ENCODE measurements at places on chromosomes 4 and X.

- DNase-seq, result no peak
Measured at GRCh38 chr4:81648576-81649275, 177.0 kb upstream of the RASGEF1B start.

GRCh38 chr4:114941503-114941902 is 171.9 kb downstream of the NDST4 start:
- DNase-seq, result no peak

- no peak for DNase-seq
Measured at GRCh38 chr4:88674979-88675378, 22.6 kb downstream of the NAP1L5 start.

- no peak for DNase-seq
Measured at GRCh38 chrX:118824173-118824730, 628 bp downstream of the ZCCHC12 start.

GRCh38 chrX:20452487-20452886 is 185.8 kb upstream of the RPS6KA3 start:
- no peak for DNase-seq

GRCh38 chrX:98357146-98357545 is 1473.4 kb downstream of the RPA4 start:
- DNase-seq, result no peak

DNA sequence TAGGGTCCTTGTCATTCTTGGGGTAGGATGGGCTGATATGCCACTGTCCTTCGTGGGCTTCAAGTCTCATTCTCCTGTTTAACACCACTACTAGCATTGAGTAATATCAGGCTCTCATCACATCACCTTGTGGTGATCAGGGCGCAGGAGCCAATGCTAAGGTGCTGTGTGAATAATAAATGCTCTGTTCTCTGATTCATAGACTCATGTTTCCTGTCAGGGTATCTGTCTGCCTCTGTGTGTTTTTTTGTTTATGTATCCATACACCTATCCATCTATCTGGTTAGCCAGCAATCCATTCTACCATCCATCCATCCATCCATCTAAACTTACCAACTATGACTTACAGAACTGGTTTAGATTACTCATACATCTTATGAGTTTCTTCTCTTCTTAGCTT is 525.1 kb upstream of the ATOH1 start:
- no peak for DNase-seq

DNA sequence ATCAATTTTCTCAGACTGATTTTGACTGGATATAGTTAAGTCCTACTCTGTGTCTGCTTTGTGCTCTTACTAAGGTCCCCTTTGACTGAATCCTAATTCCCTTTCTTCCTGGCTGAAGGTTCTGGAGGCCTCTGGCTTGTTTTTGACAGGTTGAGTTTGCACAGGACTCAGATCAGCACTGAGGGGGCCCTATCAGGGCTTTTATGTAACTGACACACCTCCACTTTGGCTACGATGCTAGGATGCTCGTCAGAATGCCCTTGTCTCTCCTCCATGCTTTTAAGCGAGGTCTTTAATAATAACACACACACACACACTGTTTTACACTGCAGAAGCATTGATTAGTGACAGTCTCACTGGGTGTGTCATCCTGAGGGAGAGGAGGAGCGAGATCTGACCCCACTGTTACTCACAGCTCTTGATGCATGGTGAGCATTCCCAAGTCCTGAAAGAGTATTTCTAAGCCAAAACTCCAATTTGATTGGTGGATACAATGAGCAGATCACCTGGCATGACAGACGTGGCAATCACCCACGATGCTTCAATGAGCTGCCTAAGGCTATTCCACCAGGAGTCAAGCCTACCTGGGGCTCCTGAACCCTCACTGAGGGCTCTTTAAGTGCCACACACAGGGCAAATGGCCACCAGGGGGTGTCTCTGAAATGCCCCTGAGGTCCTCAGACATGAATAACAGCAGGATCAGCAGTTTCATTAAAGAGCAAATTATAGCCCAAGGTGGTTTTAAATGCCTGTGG is 130.4 kb upstream of the CPEB2 start:
- peak; percentile 12 for DNase-seq

DNA sequence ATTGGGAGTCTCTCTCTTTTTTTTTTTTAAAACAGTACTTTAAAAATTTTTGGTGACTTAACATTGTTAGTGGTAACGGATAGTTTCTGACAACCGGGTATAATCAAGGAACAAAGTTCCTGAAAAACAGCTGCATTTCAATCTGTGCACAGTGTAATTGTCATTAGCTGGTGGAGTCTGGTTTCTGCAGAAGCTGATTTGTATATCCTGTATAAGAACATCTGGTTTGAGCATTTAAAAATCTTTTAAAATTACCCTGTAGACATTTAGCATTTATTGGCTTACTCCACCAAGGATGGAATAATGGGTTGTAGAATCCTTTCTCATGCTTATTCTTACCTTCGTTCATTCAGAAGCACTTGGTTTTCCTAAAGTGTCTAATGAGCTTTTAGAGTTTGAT is 11.2 kb downstream of the JADE1 start:
- no peak for DNase-seq

DNA sequence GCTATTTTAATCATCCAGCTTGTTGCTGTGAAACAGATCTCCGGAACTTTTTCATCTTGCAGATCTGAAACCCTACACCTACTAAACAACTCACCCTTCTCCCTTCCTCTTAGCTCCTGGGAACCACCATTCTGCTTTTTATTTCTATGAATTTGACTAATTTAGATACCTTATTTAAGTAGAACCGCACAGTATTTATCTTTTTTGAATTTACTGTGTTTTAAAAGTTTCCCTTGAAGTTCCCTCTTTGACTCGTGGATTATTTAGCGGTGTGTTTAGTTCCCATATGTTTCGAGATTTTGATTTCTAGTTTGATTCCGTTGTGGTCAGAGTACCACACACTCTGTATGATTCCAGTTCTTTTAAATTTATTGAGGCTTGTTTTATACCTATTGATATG is 44.6 kb downstream of the EIF2S3 start:
- no peak for DNase-seq

DNA sequence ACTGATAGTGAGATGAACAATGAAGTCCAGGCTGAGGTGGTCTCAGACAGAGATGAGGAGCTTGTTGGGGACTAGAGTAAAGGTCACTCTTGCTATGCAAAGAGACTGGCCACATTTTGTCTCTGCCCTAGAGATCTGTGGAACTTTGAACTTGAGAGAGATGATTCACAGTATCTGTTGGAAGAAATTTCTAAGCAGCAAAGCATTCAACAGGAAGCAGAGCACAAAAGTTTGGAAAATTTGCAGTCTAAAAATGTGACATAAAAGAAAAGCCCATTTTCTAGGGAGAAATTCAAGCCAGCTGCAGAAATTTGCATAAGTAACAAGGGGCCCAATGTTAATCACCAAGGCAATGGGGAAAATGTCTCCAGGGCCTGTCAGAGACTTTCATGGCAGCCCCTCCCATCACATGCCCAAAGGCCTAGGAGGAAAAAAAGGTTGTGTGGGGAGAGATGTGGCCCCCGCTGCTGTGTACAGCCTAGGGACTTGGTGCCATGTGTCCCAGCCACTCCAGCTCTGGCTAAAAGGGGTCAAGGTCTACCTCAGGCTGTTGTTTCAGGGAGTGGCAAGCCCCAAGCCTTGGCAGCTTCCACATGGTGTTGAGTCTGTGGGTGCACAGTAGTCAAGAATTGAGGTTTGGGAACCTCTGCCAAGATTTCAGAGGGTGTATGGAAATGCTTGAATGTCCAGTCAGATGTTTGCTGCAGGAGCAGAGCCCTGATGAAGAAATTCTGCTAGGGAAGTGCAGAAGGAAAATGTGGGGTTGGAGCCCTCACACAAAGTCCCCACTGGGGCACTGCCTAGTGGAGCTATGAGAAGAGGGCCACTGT is 262.8 kb downstream of the DKK2 start:
- no peak for DNase-seq

- no peak for DNase-seq
Measured at GRCh38 chr4:182235021-182235795, 8.0 kb upstream of the TENM3 start.

- no peak for DNase-seq
Measured at GRCh38 chr4:125677665-125678307, 363.0 kb downstream of the FAT4 start.
